NCI-H1417 treated with DMSO at 0.1 percent for 48 hours (cell line): ENCODE measurements at places on chromosomes 4 and X.

- DNase-seq: no peak
Measured at GRCh38 chr4:148986951-148987350, 544.7 kb upstream of the NR3C2 start.

DNA sequence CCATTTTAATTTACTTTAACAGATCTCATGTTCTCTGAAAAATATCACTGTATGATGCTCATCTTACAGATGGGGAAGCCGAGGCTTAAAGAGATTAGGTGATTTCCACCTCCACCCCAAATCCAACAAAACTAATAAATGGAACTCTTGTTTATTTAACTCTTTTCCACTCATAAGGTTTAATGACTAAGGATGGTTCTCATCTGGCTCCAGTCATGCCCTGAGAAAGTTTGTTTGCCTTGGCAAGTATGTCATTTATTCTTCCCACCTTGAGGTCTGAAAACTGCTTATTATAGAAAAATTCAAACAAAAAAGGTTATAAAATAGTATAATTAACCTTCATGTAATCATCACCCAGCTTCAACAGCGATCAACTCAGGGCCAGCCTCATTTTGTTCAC is 56.3 kb downstream of the PPEF2 start:
- no peak for DNase-seq

DNA sequence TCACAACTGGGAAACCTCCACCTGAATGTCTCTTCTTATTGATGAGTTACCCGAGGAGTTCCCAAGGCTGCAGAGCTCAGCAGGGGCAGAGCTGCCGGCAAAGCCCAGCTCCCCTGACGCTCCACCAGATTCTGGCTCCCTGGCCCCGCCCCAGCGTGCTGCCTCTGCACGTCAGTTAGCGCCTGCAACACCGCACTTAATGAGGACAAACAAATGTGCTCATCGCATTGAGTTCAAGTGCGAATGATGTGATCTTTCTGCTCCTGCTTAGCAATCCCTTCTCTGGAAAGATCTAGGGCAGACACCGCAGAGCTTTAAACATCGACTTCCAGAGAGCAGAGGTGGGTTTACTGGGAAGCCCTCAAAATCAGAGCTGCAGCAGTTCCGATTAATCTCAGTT is 55.5 kb upstream of the FBXW7 start:
- no peak for DNase-seq

DNA sequence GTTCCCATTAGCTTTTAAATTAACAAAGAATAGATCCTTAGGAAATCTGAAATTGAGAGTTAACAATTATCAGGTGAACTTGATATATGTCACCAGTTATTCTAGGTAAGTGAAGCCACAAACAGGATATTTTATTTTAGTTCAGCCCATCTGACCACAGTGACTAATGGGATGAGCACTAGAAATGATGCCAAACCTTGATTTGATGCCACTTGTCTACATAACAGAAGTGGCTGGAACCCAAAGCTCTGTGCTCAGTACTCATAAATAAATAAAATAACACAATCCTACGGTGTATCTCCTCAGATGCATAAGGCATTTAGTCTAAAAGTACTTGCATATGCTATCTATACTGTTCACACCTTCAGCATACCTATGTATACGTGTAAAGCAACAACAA is 12.2 kb downstream of the SLITRK4 start:
- no peak for DNase-seq

DNA sequence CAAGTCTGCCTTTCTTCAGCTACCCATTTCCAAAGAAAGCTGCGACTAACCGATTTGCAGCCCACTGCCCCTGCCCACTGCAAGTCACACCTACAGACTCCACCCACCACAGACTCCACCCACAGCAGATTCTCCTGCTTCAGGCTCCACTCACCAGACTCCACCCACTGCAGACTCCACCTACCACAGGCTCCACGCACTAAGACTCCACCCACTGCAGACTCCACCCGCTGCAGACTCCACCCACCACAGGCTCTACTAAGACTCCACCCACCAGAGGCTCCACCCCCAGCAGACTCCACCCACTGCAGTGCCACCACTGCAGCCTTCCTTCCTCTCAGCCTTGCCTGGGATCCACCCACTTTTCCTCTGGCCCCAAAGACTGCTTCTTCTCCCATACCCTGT is 41.3 kb downstream of the ABLIM2 start:
- DNase-seq: no peak

GRCh38 chr4:165872461-165873297 is at the start of gene TLL1:
Gene TLL1, plus strand, starts transcription at chr4:165873237. Its CDS starts 668 bp downstream, at chr4:165873905.
- DNase-seq: no peak

DNA sequence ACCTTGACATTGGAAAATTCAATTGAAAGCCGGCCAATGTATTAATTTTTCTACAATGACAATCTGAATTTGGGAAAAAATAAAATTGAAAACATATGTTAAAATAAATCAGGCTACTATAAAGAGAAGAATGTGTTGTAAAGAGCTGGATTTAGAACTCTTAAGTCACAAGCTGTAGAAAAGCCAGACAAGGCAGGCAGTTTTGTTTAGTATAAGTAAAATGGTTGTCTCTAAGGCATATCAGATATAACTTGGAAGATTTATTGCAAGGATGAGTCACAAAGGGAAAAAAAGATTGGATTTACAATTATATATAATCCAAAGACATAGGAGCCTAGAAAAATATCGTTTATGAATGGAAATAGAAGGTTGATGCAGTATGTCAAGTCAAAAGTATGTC is 549.1 kb upstream of the EPHA5 start:
- DNase-seq: no peak

- DNase-seq: peak; percentile 94
Measured at GRCh38 chrX:39065051-39065871, 264.0 kb downstream of the MID1IP1 start.

GRCh38 chr4:76993787-76994641 is 44.5 kb downstream of the SEPTIN11 start:
- DNase-seq: no peak

DNA sequence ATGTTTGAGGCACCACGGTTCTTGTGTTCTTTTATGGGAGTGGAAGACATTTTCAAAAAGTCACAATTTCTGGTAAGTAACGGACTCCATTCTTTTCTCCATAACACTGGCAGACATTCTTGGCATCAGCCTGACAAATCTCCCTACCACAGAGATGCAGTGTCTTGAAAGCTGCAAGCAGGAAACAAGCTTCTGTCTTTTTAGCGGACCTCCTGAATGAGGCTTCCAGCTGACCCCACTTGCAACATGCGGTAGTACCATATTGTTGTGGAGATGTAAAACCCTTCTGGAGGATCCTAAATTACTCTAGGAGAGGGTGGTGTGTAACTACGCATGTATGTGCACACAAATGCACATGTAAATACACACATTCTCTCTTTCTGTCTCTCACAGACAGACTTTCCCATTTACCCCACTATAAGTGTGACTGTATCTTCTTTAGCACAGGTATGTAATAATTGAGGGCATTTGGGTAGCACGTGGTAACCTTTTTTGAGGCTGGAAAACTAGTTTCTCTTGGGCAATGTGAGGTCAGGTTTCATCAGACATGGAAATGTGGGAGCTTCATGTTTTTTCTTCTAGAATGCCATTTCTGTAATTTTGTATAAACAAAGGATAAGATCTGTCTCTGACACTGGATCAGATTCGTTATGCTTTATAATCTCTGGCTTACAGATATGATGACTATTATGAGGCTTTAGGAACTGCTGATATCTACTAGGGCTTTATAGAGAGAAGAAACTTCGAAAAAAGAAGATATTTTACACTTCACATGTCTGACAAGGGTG is 130.1 kb downstream of the MGST2 start:
- no peak for DNase-seq

DNA sequence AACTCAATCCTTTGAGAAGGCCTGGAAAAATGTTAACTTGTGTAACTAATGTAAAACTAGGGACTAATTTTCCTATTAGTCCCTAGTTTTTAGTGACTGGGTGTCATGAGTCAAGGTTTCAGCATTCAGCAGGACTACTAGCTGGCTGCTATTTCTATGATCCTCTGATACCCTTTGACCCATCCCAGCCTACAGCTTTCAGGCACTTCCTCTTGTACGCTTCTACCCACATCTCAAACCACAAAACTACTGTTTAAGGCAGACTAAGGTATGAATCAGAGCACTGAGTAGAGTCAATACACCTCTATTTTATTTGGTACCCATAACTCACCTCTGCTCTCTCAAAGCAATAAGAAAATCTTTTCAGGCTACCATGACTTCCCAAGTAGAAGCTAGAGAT is 809.6 kb downstream of the PDHA2 start:
- no peak for DNase-seq

DNA sequence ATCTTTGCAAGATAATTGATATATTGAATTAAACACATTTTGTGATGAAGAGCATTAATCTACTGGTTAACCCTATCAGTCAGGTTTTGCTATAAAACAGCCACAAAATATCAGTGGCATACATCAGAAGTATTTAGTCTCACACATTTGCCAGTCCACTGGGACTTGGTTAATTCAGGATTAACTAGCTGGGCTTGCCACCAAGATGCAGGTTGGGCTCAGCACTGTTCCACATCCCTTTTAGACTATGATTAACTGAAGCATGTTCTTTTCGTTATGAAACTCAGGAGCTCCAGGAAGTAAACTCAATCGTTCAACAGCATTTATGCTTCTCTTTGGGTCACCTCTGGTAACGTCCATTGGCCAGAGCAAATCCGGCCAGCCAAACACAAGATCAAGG is 538.1 kb upstream of the HS3ST1 start:
- no peak for DNase-seq

DNA sequence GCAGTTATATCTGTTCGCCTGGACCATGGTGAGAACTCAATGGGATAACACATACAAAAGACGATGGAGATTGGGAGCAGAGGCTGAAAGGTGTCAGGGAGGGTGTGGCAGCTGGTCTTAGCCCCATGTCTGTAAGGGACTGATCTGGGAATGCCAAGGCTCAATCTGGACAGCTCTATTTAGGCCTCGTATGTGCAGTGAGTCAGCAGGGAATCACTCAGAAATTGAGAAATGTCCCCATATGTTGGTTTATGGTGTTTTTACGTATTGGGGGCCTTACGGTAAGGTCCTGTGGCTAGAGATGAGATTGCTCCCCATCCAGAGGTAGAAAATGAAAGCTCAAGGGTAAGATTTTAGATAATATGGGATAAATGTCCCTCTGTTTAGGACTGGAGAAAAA is 71.4 kb upstream of the TTC29 start:
- no peak for DNase-seq

- no peak for DNase-seq
Measured at GRCh38 chr4:153112041-153112441, 92.2 kb upstream of the TRIM2 start.

- DNase-seq: no peak
Measured at GRCh38 chr4:36835246-36835645, 409.3 kb upstream of the NWD2 start.

GRCh38 chr4:159766241-159766640 is 663.4 kb downstream of the RAPGEF2 start:
- no peak for DNase-seq

DNA sequence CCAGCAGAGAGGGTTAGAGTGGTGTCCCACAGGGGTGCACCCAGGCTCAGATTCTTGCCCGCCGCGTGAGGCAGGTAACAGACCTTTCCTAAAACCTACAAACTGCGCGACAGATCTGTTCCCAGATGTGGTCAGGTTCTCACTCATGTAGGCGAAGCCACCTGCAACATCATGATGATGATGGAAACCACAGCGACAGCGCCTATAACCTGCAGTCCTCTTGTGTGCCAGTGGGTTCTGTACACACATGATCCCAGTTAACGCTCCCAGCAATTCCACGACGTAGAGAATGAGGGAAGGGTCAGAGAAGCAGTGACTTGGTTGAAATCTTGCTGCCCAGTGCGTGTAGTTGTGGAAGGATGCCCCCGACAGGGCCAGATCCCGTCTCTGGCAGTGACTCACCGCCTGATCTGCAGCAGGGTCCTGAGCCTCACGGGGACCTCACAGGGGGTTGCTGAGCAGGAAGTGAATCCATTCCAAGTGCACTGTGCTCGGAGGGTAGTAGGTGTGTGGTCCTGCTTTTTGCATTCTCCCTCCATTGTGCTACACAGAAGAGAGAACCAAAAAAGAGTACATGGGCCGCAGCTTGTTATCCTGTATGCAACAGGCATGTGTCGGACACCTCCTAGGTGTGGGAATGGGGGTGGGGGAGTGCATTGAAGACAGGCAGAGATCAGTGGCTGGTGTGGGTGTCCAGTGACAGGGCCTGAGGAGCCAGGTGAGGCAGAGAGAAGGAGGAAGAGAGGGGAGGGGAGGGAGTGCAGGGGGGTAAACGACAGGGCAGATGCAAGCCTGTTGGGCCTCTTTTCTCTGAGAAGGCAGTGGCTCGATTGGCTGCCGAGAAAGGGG is 66.6 kb downstream of the MTMR1 start:
- DNase-seq: no peak

DNA sequence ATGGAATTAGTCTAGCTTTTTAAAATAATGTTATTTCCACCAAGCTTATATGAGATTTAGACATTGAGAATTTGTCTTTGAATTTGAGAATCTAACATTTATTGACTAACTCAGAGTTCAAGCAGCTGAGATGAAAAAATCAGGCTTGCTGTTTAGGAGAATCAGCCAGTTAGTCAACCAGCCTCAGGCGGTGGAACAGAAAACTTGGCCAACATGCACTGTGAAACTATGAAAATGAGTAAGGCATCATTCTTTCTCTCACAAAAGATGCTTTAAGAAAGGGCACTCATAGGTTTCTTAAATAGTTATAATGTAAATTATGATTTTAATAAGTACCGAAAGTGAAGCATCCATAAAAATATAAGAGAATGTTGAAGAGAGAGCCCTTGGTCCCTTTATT is 84.2 kb downstream of the NFKB1 start:
- no peak for DNase-seq

DNA sequence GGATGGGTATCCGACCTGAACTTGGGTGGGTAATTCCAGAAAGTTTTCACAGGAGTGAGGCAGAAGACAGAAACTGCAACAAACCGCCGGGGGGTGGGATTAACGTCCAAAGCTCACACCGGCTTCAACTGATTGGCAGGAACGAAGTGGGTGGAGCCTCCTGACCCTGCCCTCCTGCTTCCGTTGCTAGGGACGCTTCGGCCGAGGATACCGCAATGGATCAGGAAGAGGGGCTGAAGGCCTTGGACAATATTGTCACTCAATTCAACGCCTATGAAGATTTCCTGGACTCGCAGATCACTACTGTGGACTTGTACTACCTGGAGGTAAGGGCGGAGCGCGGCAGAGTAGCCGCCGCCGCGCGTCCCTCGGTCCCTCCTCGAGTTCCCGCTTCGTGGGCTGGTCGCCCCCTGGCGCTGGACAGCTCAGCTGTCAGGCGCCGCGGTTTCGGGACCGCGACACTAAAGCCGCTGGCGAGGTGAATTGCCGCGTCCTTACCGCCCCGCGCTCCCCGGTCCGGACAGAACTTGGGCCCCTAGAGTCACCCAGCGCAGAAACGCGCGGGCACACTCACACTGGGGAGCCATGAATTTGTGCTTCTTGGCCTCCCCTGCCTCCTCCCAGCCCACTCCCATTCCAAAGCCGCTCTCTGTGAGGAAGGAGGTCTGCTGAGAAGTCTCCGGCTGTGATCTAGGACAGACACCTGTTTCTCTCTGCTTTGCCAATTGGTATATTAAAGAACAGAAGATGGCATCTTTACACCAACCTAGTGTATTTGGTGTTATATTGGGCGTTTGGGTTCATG is at the start of gene CFAP299:
TSS of gene CFAP299 (plus strand) at position 177 of the 805 bp plus-strand sequence.
- peak; percentile 35 for DNase-seq
